Fibroblast of skin of scalp (primary cell): ENCODE measurements at places on chromosomes 3 and 15.

DNA sequence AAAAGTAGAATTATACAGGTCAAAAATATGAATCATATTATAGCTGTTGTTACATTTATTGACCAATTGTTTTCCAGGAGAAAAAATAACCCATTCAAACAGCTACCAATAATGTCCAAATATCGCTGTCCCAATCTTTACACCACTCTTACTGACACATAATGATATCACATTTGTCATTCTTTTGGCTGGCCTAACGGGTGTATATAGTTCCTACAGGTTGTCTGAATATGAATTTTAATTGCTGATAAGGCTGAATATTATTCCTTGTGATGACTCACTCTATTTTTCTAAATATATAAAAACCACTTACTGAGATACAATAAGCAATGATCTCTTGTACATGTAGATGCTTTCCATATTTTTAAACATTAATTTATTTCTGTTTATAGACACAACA lies 76.4 kb downstream of the FSIP1 start:
- DNase-seq, result no peak

DNA sequence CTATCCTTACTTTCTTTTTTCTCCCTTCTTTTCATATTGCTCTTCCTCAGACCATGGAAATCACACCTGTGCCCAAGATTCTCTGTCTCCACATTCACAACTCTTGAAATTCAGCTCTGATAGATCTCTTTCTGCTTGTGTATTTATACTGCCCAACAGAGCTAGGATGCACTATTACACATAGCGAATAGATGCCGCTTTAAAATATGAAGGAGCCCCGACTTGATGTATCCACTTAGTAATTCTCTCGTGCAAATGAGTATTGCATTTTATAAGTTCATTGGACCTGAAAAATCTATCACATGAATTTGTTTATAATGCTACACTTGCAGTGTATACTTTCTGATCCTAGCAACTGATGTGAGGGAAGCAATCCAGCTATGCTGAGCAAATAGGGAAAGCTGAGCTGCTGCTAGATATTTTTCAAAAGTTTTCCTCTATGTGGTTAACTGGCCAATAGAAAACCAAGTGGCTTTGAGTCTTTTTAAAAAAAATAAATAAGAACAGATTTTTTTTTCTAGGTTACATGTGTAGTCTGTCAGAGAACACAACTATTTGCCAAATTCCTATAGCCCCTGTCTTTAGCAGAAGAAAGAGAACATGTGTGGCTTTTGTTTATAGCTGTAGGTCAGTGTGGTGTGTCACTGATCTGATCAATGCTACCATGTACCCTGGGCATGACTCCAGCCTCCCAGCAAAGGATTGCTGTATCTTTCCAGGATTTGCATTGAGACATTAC lies 64.3 kb upstream of the LEKR1 start:
- DNase-seq, result peak; percentile 24

- no peak for DNase-seq
Measured at GRCh38 chr15:91165850-91166249, 65.8 kb downstream of the SV2B start.

GRCh38 chr3:46935168-46935858 lies 41.2 kb downstream of the CCDC12 start:
- DNase-seq, result peak; percentile 97

DNA sequence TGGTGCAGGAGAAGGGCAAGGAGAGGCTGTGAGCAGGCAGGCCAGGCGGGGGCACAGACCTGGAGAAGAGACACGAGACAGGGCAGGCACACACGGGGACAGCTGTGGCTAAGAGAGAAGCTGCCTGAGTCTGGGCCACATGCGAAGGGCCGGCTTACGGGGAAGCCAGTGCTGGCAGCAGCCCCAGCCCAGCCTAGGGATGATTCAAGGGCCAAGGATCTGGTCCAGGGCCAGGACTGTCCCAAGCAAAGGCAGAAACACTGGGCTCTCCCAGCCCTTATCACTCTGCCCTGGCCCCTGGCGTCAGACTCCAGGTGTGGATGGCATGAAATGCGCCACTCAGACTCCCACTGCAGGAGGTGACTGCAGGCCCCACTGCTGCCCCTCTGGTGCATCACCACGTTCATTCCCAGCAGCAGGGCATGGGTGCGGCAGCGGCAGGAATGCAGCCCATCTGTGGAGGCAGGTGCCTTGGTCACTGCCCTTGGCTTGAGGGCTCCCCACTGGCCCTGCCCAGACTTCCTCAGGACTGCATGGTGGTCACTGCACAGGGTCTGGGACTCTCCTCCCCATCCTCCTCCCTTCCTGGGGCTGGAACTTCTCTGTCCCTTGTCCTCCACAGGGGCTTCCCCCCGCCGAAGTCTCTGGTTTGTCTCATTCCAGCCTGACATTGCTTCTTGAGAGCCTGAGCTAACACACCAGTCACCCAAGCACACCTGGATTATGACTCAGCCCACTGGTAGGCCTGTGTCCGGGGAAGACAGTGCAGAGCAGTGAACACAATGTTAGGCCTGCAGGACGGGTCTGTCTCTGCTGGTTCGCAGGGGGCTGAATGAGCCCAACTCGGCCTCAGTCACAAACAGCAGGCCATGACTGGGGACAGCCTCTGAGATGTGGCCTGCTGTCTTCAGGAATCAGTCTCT lies 69.3 kb downstream of the TBC1D2B start:
- peak; percentile 42 for DNase-seq

GRCh38 chr3:130669740-130670139 lies 76.9 kb downstream of the PIK3R4 start:
- no peak for DNase-seq

DNA sequence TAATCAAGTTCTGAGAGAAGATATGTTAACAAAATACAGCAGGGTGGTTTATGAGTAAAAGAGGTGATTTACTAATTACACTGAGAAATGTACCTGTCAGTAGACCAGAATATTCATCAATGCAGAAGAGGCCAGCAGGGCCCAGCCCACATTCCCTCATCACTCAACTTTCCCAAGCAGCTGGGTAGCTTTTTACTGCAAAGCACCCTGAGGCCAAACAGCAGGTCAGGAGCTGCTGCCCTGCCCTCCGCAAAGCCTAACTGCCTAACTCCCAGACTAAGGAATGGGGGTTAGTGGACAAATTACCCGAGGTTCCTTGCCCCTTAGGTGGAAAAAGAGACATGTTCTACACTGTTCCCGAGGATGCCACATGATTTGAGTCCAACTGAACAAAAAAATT lies 108.2 kb downstream of the TBL1XR1 start:
- no peak for DNase-seq

- peak; percentile 19 for DNase-seq
Measured at GRCh38 chr3:55147856-55148720, 220.2 kb upstream of the LRTM1 start.

GRCh38 chr15:65926899-65927298 lies 57.6 kb downstream of the RAB11A start:
- no peak for DNase-seq

- DNase-seq, result peak; percentile 14
Measured at GRCh38 chr3:140166861-140167599, 232.0 kb downstream of the CLSTN2 start.

DNA sequence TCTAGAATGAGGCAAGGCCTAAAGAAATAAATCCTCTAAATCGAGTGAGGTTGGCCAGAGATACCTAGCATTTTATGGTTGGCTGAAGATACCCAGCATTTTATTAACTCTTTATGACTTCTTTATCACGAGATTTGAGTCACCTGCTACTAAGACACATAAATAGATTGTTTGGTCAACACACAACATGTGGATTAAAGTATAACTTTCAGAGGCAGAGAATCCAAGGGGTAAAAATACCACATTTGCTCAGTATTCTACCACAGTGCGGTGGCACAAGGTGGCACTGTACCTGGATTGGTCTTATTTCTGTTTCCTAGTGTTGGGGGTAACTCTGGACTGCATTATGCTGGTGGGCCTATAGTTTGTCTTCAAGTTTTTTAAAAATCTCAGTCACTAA lies 27.0 kb upstream of the VILL start:
- no peak for DNase-seq
